NCI-H524 (cell line): ENCODE measurements at places on chromosomes 7 and 10.

DNA sequence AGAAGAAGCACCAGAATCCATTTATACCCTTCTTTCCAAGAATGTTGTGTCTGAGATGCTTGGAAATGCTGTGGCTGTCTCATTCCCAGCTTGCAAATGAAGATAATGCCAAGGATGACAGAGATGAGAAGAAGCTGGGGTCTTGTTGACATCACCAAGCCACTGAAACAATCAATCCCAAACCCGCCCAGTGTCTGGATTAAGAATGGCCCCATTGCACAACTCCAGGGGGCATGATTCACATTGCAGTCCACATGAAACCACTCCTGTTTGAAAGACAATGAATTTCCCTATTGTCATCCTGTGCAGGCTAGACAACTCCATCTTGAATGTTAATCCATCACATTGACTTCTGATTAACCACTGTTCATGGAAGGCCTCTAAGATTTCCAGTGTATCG, 28.6 kb downstream of the SORBS1 start:
- DNase-seq, result no peak

DNA sequence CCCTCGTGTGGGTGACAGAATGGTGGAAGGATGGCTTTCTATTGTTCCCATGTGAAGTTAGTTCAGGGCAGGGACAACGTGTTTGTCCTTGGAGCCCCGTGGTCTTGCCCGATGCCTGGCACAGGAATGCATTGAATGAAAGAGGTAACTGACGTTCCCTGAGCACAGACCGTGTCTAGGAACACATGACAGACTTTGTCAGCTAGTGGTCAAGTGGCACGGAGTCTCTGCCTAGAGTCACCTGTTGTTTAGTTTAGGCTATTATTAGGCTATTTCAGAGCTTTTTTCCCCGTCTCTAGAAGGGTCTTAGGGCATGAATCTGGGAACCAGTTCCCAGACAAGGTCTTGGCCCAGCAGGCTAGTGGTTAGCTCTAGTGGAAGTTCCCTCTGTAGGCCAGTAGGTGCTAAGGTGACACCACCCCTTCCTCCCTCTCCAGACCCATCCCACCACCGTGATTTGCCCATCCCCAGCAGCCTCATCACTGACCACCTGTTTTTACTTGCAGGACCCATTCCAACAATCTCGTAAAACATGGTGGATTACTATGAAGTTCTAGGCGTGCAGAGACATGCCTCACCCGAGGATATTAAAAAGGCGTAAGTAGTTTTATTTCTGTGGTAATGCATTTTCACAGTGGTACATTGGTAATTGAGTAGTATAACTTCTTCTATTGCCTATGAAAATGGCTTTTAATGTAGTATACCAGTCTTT, 21.4 kb downstream of the DNAJB6 start:
- no peak for DNase-seq

DNA sequence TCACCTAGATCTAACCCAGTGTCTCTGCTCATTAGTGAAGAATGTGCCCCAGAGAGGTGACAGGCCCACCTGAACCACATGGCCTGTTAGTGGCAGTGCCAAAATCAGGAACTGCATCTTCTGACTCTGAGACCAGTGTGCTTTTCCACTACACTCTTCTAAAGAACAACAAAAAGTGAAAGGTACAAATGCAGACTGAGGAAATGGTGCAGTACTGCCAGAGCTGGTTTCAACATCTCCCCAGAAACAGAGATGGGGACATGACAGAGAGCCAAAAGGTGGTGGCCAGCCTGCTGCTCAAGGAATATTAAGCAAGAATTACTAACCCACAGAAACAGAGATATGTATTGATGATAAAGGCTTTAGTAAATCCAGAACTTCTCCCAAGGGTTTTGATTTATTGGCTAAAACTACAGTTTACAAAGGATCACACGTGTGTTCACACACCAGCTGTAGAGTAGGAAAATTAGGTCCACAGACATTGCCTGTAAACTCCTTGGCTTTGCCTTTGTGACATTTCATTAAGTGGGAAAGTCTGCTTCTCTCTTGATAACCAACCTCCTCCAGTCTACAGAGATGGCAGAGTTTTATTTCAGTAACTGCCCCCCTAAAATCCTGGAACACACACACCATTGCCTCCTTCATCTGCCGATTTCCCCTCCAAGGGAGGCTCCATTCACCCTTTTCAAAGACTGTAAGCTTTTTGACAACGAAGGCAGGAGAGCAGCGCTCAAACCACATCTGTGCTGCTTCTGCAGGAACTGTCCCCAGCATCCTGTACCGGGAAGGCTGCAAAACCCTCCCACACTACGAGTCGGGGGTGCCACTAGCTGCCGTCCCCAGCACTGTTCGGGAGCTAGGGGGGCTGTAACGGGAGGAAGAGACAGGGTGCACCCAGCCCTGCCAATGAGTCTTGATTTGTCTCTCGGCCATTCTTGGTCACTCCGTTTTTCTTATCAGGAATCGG, 29.8 kb downstream of the GSDME start:
- DNase-seq, result no peak

- no peak for DNase-seq
Observed at GRCh38 chr10:23096802-23097549, 1.6 kb downstream of the MSRB2 start.
